ENCODE measurements at places on chromosomes 5 and 9.

GRCh38 chr9:89008744-89009545 lies 17.7 kb downstream of the S1PR3 start:
- no peak for DNase-seq

- DNase-seq: no peak
Measured at GRCh38 chr5:127305493-127305892, 14.9 kb downstream of the MEGF10 start.

DNA sequence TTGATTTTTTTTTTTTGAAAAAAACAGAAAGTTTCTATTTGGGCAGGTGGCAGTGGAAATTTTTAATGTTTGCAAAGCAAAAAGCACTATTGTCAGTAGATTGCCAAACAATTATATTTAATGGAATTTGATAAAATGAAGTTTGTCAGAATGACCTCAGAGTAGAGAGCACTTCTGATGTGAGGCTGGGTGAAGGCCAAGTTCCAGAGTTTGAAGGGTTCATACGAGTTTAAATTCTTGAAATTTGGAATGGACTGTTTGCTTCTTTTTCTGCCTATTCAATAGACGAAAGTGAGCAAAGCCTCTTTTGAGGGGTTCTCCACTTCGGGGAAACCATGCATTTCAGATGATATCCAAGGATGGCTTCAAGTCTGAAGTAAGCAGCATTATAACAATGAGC lies 7.4 kb downstream of the SHC3 start:
- DNase-seq: no peak

DNA sequence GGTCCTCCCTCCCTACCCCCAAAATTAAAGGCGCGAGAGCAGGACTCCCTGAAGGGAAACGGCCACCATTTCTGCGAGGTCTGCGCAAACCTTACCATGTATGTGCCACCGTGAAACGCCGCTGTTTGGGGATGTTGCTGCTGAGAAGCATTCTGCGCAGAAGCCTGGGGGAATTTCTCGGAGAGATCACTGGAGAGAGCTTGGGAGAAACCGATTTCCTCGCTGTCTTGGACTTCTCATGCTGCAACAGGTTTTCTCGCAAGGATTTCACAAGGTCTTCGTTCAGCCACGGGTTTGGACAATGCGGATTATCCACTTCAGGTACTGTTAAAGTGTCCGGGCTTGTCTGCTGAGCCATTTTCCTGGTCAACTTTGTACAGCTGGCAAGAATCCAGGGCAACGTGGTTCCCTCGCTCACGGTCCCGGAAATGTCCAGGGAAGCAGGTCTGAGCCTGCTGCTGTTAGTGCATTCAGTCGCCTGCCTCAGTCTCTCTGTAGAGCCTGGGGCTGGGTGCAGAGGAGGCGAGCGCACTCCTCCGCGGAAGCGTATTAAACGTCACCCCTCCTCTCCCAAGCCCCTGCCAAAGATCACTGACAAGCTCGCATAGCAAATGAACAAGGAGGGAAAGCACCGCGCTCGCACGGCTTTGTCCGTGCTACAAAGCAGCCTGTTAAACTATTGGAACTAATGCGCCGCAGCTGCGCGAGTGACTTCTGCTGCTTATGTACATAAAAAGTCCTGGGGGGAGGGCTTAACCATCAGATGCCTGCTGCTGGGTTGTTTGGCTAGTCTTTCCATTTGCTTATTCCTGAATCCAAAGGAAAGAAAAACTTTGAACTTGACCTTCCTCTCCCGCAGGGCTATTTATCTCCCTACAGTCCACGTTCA lies 125.1 kb downstream of the PDE4D start:
- DNase-seq: peak; percentile 67

DNA sequence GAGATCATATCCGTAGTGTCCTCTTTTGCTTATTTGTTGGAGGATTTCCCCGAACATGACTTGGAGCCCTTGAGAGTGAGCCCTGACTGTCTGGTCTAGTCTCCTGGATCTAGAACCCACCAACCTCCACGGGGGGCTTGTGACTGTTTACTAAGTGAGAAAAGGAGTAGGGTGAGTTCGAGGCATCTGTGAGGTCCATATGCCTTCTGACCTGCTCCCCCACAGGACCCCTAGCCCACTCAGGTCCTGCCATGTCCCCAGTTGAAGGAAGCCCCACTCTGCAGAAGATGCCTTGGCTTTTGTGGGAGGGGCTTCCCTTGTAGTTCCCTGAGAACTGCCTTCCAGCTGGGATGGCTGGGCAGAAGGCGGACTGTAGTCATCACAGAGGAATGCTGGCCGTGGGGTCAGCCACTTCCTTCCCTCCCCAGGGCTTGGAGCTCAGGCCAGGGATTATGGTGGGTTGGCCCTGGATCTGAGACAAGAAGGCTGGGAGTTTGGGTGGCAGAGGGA lies 7.0 kb upstream of the IRF1 start:
- DNase-seq: no peak

- no peak for DNase-seq
Measured at GRCh38 chr9:69582018-69582417, 90.2 kb downstream of the APBA1 start.

- DNase-seq: no peak
Measured at GRCh38 chr9:117029341-117029740, 342.2 kb downstream of the TRIM32 start.

GRCh38 chr5:16536246-16536645 lies 70.6 kb upstream of the ZNF622 start:
- no peak for DNase-seq

DNA sequence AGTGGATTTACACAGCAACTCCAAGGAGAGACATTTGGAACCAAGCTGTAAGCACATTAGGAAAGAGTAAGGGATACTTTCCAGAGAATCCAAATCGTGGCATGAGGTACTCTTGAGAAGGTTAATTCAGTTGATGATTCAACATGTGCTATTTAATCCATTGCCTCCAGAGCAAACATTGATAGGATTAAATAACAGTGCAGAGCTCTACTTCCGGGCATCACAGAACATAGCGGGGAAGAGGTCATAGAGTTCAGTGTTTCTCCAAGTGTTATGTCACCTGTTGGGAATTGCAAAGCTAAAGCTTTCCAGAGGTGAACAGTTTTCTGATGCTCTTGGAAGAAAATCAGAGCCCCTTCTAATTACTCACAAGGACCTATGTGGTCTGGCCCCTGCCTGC lies 127.5 kb downstream of the PPP2R2B start:
- no peak for DNase-seq

- no peak for DNase-seq
Measured at GRCh38 chr9:92501671-92502393, 19.5 kb upstream of the ASPN start.

GRCh38 chr5:108421713-108422112 lies 39.8 kb upstream of the FBXL17 start:
- DNase-seq: no peak

GRCh38 chr5:979100-979817 lies 29.3 kb upstream of the NKD2 start:
- no peak for DNase-seq

- DNase-seq: no peak
Measured at GRCh38 chr9:12719431-12719830, 26.2 kb downstream of the TYRP1 start.

DNA sequence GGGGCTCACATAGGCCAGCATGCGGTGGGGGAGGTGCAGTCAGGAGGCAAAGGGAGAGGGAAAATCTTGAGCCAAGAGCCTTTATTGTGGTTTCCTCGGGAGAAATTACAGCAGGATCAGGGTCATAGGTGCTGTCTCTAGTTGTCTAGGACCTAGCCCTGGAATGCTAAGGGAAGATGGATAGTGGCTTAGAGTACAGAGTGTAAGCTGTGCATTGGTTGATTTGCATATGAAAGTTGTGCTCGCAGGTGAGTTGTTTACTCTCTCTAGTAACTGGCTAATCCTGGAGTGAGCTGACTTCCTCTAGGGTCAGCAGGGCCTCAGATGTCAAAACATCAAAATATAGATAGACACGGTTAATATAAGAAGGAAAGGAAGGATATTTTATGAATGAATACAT lies 877.7 kb downstream of the TLE4 start:
- DNase-seq: no peak

DNA sequence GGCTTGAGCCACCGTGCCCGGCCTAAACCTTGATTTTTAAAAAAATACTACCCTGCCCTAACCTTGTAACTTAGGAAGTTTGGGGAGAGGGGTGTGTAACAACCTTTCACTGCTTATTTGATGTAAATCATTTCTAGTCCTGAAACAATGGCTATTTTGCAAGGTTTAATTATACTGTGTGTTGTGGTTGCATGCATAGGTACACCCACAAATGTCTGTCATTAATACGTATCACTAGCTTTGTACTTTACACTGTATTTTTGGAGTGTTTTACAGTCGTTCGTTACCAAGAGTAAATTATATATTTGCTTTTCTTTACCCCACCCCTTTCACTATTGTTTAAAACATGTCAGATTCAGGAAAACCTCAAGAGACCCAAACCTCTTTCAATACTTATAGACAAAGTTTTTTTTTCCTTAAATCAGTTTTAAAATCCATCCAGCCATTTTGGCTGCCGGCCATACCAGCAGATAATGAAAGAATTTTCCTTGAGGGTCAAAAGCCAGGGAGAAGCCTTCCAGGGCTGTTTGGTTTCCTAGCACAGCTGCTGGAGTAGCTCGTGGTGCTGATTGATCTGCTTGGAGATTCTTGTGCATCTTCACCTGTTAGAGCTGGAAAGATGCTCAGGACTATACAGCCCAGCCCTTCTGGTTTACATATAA lies 50.7 kb downstream of the DOCK8 start:
- no peak for DNase-seq

DNA sequence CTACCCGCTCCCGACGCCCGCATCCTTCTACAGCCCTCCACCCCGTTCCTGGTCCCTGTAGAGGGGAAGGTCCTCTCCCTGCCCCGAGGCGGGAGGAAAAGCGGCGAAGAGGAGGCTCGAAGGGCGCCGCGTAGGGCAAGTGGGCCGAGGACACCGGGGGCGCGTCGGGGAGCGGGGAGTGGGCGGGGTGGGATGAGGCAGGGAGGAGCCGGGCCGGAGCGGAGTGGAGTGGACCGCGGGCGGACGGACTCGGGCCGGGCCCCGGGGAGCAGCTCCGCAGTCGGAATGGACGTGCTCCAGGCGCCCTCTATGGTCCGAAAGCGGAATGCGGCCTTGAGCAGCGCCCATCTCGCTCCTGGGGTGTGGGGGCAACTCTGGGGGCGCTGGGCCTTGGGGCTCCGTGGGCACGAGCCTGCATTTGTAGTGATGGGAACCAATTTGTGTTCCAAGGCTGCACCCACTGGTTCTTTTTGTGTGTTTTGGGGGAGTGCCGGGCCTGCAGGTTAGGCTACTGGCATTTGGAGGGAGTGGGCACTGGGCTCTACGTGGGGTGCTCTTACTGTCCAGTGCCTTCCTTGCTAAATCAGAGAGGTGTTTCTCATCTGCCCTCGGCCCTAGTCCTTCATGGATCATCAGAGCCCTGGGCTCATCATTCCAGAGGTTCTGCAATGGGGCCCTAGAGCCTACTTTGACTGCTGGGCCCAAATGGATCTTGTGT lies 7.3 kb downstream of the IRX1 start:
- DNase-seq: no peak

GRCh38 chr5:166320920-166321480 lies 1970.4 kb upstream of the WWC1 start:
- no peak for DNase-seq

- no peak for DNase-seq
Measured at GRCh38 chr5:34918025-34918424, 2.5 kb downstream of the BRIX1 start.

GRCh38 chr9:23577611-23578010 lies 248.4 kb downstream of the ELAVL2 start:
- DNase-seq: no peak

- DNase-seq: no peak
Measured at GRCh38 chr5:176596689-176597416, 13.1 kb downstream of the GPRIN1 start.

GRCh38 chr5:61313960-61314681 lies 17.9 kb upstream of the ZSWIM6 start:
- no peak for DNase-seq

- no peak for DNase-seq
Measured at GRCh38 chr5:121693864-121694263, 157.8 kb upstream of the FTMT start.

DNA sequence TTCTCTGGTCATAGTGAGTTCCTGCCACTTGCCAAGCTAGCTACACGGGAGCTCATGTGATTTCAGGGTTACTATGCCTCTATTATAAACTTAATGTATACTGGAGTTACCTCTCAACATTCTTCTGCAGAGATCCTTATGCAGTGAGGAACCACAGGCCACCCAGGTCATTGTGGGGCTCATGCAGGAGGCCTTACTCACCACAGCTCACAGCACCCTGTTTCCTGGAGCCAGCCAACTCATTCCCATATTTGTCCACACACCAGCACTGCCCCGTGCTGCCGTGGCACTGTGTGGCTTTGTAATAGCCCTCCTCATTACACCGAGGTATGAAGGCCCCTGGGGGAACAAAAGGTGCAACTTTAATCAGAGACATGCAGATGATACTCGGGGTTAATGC lies 520.0 kb downstream of the SPOCK1 start:
- no peak for DNase-seq

- DNase-seq: no peak
Measured at GRCh38 chr5:82100303-82101077, 128.7 kb downstream of the ATG10 start.

Measured in NCI-H1436 (cell line).